H54 (cell line): ENCODE measurements at places on chromosomes 7 and 10.
A peak's percentile ranks its signal among the peaks of the same experiment; 100 is the strongest.

- DNase-seq, result no peak
These were observed 60.8 kb downstream of the CRTAC1 start for GRCh38 chr10:97969538-97970079.

DNA sequence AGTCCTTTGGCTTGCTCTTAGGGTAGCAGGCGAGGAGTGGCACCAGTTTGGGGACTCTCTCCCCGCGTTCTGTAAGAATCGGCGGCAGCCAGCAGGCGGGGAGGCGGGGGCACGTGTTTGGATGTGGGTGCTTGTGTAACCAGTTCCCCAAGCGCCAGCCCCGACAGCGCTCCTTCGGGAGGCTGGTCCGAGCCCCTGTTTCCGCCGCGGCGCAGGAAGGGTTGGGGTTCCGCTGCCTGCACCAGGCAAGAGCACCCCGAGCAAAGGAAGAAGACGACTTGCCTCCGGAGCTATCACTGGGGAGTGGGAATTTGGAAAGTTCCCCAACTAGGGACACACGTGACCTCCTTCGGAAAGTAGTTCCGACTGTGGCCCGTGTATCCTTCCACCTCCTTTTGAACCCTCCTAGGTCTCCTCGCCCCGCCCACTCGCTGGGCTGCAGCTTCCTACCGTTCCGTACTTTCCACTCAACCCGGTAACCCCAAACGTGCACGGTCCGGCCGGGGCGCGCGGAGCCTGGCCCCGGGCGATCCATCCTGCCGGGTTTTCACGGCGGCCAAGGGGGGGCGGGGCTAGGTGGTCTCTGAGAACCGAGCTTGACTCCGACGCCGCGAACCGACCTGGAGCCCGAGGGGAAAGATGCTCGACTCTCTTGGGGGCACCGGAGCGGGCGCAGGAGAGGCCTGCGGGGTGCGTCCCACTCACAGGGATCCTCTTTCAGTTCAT, 1.2 kb downstream of the KLLN start:
- DNase-seq, result peak; percentile 82

DNA sequence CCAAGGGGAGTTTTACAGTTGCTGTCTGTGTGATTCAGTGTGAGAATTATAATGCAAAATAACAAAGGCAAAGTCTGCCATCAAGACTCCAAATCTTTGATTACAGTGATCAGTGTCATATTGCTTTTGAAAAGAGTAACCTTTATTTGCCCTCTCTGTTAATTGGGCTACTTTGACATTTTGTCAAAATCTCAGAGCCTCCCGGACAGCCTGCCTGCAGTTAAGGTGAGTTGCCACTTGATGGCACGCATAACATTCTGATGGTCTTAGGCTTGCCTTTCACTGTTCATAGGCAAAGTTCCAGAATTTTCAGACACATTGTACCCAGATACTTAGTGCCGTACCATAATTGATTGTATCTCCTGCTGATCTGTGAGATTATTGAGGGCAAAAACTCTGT, 253.5 kb downstream of the ABCA13 start:
- no peak for DNase-seq

DNA sequence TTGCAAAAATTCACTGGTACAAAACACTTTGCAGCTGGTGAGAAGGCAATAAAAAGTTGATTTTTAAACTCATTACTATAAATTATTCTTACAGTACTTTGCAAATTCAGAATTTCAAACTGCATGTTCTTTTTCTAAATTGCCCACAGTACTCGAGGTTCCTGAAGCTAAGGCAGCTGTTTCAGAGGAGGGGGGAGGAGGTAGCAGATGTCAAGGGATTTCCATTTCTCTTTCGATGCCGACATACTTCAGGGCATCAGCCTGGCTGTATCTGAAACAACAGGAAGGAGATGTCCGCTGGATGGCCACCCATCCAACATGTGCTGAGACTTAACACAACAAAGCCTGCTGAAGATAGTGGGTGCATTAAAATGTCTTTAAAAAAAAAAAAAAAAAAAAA, 76.7 kb downstream of the EZH2 start:
- no peak for DNase-seq

- DNase-seq, result no peak
These were observed 672.9 kb upstream of the LRRTM3 start for GRCh38 chr10:66252986-66253385.

DNA sequence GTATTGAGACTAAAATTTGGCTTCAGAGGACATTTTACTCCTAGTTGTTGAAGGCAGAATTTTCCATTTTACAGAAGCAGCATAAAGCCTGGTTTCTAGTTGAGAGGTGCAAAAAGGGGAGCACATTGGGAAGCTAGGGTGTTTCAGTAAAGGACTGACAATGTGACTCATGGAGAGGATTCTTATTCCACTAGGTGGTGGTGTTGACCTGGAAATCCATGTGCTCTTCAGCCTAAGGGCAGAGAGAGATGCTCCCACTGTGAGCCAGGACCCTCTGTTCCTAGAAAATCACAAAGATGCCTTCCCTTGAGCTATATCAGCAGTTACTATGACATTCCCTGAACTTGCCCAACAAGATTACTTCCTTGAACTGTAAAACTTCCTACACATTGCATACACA, 687.8 kb downstream of the IPMK start:
- DNase-seq, result peak; percentile 2

DNA sequence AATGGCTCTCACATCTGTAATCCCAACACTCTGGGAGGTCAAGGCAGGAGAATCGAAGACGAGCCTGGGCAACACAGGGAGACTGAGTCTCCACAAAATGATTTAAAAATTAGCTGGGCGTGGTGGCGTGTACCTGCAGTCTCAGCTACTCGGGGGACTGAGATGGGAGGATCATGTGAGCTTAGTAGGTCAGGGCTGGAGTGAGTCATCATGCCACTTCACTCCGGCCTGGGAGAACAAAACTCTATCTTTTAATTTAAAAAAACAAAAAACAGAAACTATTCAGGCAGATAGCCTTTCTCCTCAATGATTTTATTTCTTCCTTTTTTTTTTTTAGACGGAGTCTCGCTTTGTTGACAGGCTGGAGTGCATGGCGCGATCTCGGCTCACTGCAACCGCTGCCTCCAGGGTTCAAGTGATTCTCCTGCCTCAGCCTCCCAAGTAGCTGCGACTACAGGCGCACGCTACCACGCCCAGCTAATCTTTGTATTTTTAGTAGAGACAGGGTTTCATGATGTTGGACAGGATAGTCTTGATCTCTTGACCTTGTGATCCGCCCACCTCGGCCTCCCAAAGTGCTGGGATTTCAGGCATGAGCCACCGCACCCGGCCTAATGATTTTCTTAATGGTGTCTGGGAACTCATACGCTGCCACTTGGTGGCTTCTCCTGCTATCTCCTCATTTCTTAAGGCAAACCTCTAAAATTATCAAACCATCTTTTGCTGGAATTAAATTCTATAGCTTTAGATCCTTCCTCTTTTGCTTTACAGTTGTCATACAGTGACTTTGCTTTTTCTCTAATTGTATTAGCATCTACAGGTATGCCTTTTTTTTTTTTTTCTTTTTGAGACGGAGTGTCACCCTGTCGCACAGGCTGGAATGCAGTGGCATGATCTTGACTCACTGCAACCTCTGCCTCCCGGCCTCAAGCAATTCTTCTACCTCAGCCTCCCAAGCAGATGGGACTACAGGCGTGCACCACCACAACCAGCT, 22.9 kb downstream of the SRPK2 start:
- no peak for DNase-seq

DNA sequence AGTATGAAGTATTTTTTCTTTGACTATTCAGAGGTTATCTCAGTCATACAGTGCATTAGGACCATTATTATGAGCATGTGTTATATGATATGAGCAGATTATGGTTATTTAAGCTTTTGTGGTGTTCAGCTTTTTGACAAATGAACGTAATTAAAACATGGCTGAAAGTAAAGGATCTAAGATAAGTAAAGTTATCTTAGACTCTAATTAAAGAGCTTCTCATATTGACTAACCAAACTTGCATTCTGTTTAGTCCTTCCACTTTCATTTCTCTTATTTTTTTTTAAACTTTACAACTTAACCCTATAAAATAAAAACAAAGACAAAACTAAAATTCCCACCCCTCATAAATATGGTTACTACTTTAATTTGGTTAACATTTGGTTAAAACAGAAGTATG, 6.9 kb upstream of the GPR85 start:
- no peak for DNase-seq

- no peak for DNase-seq
These were observed 1.4 kb downstream of the PODXL start for GRCh38 chr7:131554880-131555516.

GRCh38 chr10:71357792-71358265, 38.8 kb downstream of the SLC29A3 start:
- DNase-seq, result peak; percentile 78
